ENCODE measurements at places on chromosomes 13 and 19. TPM values are rescaled to one million over a fixed set of nuclear protein-coding genes. Genes with fewer than 3 reads are reported as not detected.

Gene KLK15
- total RNA-seq, result not detected

Gene LAIR2
- not detected for total RNA-seq

Gene GPC6
- 14.4 TPM for total RNA-seq

Gene ZNF611
- total RNA-seq, result 7.6 TPM

Gene C13orf46
- not detected for total RNA-seq

Gene TMEM59L
- total RNA-seq, result 6.4 TPM

Gene CYSLTR2
- 0.82 TPM for total RNA-seq
